ENCODE measurements at places on chromosomes 1 and 21.

GRCh38 chr21:28426545-28426944 lies 566.1 kb downstream of the LTN1 start:
- no peak for DNase-seq

- no peak for DNase-seq
Observed at GRCh38 chr1:87252406-87252805, 76.3 kb upstream of the LMO4 start.

DNA sequence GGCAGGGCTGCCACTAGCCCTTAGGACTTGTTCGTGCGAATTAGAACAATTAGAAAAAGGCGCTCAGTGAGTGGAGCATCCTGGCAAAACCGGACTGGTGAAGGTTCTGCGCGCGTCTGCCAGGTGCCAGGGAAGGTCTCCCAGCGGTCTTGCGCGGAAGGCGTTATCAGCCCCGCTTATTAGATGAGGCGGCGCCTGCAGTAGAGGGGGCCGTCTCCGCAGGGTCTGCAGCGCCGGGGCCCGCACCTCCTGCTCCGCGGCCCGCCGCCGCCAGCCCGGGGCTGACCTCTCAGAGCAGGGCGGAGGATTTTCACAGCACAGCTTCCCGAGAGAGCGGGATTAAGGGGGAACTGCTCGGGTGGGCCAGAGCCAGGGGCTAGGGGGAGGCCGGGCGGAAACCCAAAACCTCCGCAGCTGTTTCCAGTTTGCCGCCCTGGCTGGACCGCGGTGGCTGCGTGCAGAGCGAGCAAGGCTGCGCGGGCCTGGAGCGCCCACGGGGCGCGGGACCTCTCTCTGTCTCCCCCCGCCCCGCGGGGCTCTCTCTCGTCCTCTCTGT lies 155.2 kb downstream of the FOXD2 start:
- DNase-seq: no peak

GRCh38 chr1:43450251-43450941 lies 3.3 kb downstream of the HYI start:
- DNase-seq: no peak

GRCh38 chr1:94745742-94746141 lies 74.4 kb upstream of the SLC44A3 start:
- no peak for DNase-seq

GRCh38 chr1:113283914-113284313 lies 106.4 kb upstream of the MAGI3 start:
- no peak for DNase-seq

- DNase-seq: no peak
Observed at GRCh38 chr1:227937838-227938145, 9.9 kb downstream of the WNT9A start.

GRCh38 chr1:44292651-44293050 lies 62.4 kb downstream of the ERI3 start:
- no peak for DNase-seq

- no peak for DNase-seq
Observed at GRCh38 chr1:174654560-174654959, 206.8 kb downstream of the GPR52 start.

- no peak for DNase-seq
Observed at GRCh38 chr1:192104852-192105251, 53.4 kb upstream of the RGS18 start.

Measured in naive thymus-derived CD8-positive, alpha-beta T cell (primary cell).